Stimulated activated CD4-positive, alpha-beta T cell treated with anti-CD3 and anti-CD28 coated beads, Interleukin-1b, Interleukin-23, amount 100 ng/mL, for 1 hour (primary cell): ENCODE measurements at places on chromosomes 13 and 19.

DNA sequence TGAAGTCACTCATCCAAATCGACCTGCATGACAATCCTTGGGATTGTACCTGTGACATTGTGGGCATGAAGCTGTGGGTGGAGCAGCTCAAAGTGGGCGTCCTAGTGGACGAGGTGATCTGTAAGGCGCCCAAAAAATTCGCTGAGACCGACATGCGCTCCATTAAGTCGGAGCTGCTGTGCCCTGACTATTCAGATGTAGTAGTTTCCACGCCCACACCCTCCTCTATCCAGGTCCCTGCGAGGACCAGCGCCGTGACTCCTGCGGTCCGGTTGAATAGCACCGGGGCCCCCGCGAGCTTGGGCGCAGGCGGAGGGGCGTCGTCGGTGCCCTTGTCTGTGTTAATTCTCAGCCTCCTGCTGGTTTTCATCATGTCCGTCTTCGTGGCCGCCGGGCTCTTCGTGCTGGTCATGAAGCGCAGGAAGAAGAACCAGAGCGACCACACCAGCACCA lies 5.9 kb downstream of the SLITRK5 start:
- DNase-seq, result no peak

DNA sequence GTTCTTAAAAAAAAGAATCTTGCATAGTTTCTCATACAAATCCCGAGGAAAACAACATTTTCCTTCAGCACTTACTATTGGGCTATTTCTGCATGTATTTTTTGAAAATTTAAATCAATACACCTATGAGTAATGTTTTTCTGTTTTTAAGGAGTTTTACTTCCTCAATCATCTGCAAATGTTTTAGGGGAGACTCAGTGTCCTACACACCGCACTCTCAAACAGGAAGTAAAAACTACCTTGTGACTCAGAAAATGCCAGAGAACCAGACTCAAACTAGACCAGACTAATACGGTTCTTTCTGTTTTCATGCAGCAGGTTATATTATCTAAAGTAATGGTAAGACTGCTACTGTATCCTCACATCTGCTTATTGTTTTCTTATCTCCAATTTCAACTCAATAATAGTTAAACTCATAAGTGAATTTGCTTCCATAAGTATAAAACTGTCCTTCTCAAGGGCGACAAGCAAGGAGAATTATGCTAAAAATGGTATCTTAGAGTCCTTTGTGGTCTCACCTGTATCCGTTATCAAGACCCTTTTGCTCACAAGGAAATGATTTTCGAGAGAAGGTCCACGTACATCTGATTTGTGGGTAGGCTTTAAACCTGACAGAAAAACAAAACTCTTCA lies 52.5 kb downstream of the FLT3 start:
- no peak for DNase-seq

DNA sequence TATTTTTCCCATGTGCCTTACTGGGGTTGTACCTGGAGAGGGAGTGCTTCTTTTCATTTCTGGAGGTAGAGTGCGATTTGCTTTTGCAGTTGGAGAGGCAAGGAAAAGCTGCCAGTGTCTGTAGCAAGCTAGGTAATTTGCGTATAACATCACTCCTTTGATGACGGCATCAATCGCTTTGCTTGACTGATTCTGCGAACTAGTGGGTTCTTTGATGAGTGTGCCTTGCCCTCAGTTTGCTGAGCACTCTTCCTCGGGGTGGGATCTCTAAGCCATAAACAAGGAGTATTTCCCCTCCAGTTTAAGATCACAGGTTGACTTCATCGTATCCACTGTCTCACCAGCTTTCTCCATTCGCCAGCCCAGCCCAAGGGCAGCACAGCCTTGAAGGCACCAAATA lies 344.5 kb downstream of the KCNRG start:
- no peak for DNase-seq

DNA sequence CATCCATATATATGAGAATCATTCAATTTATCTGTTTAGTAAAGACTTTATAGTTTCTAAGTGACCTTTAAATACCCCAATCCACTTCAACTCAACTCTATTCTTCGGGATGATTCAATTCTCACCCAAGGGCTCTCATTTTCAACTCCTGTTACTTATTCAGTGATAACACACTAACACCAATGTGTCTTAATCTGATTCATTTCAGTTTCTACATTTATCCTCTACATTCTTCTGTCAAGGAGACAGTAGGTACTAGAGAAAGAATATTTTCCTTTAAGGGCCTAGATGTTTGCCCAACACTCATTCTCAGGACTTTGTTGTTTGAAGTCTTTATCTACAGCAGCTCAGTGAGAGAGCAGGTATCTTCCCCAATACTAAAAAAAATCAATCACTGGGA lies 7.1 kb downstream of the ARGLU1 start:
- DNase-seq, result no peak

GRCh38 chr19:11581740-11582139 lies 4.3 kb upstream of the ACP5 start:
- no peak for DNase-seq

DNA sequence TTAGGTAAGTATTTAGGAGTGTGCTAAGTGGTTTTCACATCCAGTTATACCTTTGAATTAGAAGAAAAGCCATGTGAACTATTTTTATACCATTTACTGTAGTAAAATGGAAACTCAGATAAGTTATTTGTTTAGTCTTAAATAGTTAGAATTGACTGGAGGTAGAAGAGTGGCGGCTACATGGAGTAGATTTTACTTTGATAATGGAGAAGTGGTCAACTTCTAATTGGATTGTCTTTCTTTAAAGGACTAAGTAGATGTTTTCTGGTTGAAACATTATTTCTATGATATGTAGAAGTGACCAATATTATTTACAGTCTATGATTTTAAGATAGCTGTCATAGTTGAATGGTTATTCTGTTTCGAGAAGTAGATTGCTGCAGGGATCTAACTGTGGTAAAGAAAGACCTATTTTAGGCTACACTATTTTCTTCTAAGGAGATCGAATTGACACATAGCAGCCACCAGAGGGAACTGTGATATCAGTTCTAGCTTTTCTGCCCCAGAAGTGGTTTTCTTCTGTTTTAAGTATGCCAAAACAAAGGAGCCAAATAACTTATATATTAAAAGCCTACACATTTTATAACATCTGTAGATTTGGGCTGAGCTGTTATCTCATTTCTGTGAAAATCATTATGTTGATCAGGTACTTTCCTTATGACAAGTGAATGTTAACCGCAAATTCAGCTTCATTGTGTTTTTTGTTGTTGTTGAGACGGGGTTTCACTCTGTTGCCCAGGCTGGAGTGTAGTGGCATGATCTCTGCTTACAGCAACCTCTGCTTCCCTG lies 26.1 kb downstream of the ZMYM2 start:
- no peak for DNase-seq

DNA sequence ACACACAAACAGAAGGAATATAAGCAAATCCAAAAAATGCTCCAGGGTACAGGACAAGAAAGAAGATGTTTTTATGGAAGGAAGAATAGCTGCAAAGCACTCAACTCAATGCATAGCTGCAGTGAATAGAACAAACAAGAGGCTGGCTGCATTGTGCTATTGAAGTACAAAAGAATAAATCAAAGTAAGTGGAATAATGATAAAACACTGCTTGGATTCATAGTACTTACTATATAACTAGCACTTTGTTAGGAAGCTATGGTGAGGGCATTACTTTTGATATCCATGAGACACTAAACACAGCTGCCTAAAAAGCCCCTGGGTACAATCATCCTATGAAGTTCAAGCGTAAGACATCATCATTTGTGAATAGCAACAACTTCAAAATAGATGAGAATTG lies 350.1 kb downstream of the PCDH9 start:
- no peak for DNase-seq

DNA sequence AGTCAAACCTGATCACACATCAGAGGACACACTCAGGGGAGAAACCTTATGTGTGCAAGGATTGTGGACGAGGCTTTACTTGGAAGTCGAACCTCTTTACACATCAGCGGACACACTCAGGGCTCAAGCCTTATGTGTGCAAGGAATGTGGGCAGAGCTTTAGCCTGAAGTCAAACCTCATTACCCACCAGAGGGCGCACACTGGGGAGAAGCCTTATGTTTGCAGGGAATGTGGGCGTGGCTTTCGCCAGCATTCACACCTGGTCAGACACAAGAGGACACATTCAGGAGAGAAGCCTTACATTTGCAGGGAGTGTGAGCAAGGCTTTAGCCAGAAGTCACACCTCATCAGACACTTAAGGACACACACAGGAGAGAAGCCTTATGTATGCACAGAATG lies 8.2 kb upstream of the ZNF527 start:
- no peak for DNase-seq

DNA sequence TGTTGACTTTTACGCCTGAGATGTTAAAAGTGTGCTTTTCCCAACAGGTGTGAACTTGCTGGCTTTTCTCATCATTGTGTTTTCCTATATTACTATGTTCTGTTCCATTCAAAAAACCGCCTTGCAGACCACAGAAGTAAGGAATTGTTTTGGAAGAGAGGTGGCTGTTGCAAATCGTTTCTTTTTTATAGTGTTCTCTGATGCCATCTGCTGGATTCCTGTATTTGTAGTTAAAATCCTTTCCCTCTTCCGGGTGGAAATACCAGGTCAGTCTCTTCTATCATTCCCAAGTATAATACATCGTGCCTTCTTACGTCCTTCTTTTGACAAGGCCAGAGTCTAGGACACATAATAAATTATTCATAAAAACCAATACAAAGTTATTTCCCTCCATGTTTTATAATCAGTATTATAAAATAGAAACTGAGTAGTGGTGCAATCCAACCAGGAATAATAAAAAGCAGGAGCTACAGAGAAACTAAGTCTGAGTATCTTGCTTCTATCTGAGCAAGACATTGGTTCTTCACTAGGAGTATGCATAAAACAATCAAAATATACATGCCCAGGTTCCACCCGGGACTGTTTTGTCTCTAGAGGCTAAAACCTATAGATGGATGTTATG lies 57.9 kb downstream of the RXFP2 start:
- no peak for DNase-seq

DNA sequence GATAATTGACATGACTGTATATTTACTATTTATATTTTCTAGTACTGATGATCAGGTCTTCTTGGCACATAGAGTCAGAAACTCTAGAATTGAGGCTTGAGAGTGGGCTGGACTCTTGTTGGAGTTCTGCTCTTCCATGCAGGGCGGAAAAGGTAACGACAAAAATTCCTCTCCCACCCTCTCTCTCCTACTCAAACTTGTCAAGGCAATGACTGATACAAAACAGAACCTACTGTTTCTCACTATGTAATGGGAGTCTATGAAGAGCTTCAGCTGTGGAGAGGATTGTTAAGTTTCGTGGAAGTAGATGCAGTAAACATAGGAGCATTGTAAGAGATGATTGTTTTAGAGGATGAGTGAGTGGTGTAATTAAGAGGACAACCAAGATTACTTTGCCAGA lies 8.8 kb downstream of the EDNRB start:
- no peak for DNase-seq

- no peak for DNase-seq
These were observed 10.4 kb downstream of the IGFLR1 start for GRCh38 chr19:35731779-35732405.

- no peak for DNase-seq
These were observed 11.3 kb downstream of the MYO9B start for GRCh38 chr19:17086834-17087233.

DNA sequence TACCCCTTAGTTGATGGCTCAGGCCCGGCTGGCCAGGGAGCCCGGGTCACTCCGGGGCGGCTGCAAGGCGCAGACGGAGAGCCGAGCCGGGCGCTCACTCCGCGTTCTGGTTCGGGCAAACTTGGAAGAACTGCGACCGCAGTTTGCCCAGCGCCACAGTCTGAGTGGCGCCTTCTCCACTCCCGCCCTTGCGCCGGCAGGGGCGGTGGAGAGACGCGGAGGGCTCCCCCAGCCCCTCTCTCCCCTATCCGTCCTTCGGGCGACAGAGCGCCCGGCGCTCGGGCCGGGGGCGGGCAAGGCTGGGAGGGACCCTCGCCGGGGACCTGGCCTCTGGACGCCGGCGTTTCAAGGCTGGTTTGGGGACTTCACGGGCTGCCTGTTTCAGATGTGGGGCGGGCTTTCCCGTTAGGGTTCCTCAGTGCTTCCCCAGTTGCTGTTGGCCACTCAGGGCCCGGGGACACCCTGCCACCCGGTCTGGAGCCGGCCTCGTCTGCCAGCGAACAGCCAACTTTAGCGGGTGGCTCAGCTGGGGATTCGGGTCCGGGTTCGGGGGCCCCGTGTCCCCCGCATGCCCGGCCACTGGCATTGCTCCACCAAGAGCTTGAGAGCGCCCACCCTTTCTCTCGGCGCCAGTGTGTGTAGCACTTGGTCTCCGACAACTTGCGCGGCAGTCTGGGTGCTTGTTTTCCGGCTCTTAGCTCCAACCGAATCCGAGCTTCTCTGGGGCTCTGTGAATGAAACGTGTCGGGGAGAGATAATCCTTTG lies 1.5 kb downstream of the GPC6 start:
- no peak for DNase-seq

GRCh38 chr19:17847538-17848366 lies at the start of gene JAK3:
TSS of gene JAK3 (minus strand) at chr19:17847982. CDS start at chr19:17844417, 3,565 bp downstream.
- peak; percentile 78 for DNase-seq

- DNase-seq, result no peak
These were observed 49.9 kb downstream of the EDNRB start for GRCh38 chr13:77868717-77869116.

DNA sequence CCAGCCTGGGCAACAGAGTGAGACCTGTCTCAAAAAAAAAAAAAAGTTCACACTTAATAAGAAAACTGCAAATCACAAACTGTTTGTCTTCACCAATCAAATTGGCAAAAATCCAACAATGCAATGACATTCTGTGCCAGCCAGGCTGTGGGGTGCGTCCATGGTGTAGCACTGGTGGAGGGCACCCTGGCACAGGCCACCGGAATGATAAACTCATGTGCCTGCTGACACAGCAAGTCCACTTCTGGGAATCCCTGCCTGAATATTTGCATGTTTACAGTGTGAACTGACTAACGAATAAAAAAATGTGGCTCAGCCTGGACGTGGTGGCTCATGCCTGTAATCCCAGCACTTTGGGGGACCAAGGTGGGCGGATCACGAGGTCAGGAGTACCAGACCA lies 1.6 kb upstream of the LRRC25 start:
- DNase-seq, result no peak

GRCh38 chr13:73714522-73714921 lies 419.7 kb downstream of the KLF12 start:
- no peak for DNase-seq
